Gastroesophageal sphincter (tissue), 4 donors: ENCODE measurements at places on chromosomes 11 and 22. TPM values are rescaled to one million over a fixed set of nuclear protein-coding genes. Genes with fewer than 3 reads are reported as not detected.

GRCh38 chr11:15551901-15552851 is 437.5 kb downstream of the INSC start:
- ATAC-seq, result no peak

MS4A6A gene
- 29.9 TPM for total RNA-seq

FOSL1 gene
- total RNA-seq, result 1.8 TPM

DNA sequence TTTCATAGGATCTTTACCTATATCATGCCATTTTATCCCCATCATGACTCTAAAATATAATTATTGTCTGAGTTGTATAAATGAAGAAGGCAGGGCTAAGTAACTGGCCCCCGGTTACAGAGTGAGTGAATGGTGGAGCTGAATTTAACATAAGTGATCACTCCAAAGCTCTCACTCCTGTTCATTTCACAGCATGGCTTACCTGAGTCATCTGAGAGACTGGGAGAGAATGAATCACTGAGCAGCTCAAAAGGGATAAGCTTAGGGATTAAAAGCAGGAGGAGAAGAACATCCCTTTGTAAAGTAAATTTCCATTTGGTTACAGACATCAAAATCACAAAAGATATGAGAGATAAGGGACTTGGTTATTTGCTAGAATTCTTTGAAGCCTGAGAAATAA is 294.0 kb upstream of the CTSC start:
- ATAC-seq, result no peak

DNA sequence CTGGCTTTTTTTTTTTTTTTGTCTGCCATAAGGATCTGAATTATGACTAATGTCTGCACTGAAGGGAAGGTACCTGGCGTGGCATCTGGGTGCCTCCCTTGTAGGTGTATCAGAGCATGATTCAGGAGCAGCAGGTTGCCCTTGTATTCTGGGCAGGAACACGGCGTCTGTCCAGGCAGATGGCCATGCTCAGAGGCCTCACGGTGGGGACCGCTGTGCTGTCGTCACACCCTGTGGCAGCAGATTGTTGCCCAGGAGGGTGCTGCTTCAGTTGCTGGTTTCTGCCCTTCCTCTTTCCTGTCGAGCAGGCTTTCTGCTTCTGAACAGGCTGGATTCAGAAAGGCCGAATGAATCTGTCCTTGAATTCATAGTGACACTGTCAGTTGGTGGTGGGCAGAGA is 11.0 kb downstream of the ZNRF3 start:
- ATAC-seq, result no peak

GRCh38 chr22:44045145-44045544 is 21.0 kb downstream of the PARVB start:
- ATAC-seq, result no peak

CARNS1 gene
- 3.3 TPM for total RNA-seq

DNA sequence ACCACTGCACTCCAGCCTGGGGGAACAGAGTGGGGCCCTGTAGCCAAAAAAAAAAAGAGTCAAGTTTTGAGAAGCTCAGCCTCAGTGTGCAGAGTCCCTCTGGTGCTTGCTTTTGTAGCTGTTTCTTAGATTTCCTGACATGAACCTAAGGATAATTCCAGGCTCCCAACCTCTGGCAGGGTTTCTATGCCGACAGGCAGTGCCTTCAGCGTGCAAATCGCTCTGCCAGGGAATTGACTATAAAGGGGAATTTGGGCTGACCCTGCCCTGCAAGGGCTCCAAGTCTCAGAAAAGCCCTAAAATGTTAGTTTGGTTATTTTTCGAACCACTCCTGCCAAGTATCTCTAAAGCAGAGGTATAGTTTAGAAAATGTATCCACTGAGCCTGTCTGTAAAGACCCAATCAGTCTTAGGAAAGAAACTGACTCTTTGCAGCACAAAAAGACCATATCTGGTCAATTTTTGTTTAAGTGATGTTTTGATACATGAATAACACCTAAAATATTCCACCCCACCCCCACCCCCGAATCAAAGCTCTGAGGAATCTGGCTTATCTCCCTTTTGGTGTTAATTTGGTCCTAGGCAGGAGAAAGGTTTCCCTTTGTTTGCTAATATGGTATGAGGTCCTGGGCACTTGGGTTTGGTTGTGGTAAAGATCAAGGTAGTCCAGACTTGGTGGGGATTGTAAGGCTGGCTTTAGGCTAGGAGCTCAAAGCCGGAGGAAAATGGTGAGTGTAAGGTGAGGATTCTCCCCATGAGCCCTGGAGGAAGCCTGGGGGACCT is 49.7 kb downstream of the ANO1 start:
- no peak for ATAC-seq

GRCh38 chr11:108224911-108225786 is 2.3 kb downstream of the ATM start:
- no peak for ATAC-seq

GRCh38 chr11:10728789-10729472 is 22.1 kb upstream of the CTR9 start:
- ATAC-seq, result no peak
